ENCODE measurements at places on chromosomes 12 and 14.

GRCh38 chr14:28783664-28784063, 17.1 kb downstream of the FOXG1 start:
- DNase-seq = no peak

DNA sequence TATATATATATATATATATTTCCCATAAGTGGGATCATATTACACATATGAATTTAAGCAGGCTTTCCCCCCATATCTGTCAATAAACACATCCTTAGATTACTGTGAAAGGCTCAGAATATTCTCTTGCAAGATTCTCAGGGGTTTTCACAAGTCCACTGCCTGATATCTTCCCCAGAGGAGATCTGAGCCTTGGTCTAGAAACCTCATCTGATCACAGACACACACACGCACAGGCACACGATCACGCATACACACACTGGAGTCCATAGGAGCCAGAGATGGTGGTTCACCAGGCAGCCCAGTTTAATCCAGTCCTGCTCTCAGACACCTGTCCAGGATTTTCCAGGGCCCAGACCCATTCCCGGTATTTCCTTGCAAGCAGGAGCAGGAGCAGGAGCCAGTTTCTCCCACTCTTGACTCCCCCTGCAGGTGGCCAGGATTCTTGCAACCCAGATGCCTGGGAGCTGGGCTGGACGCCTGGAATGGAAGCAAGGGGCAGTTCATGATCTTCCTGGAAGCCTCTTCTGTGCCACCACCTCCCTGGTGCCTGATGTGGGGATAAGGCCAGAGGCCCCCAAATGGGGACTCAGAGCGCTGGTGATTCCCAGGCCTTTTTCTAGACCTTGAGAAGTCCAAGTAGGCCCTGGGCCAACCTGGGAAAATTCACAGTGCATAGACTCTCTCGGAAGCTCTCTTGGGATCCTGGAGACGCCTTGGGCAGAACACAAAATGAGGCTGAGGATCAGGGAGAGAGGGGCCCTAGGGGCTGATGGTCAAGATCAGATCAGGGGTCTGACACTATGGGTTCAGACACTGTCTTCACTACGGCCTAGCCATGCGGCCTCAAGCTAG, 16.5 kb upstream of the KRT78 start:
- peak; percentile 62 for DNase-seq

GRCh38 chr12:1343422-1343821, 251.0 kb downstream of the FBXL14 start:
- DNase-seq = no peak

DNA sequence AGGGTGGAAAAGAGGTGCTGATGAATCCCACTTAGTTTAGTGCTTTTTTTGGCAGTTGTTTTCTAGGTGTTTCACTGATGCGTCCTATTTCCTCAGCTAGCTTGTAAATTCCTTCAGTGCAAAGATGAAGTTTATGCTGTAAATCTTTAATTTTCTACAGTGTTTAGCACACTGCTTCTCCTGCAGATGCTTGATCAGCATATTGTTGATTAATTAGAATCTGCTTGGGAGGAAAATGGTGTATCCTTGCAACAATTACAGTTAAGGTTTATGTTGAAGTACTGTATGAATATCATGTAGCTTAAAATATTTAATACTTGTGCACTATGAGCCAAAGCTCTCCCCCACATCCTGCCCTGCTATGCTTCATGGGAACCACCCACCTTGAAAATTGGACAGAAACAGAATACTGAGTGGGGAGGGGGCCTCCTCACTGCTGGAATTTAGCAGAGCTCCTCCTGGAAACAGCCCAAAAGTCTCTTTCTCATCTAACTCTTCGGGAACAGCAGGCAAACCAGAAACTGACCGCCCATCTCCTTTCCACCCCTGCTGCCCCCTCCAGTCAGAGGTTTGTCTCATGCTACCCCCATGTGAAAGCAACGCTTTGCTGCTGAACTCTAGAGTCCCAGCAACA, 20.3 kb upstream of the DHRS4 start:
- DNase-seq = no peak

DNA sequence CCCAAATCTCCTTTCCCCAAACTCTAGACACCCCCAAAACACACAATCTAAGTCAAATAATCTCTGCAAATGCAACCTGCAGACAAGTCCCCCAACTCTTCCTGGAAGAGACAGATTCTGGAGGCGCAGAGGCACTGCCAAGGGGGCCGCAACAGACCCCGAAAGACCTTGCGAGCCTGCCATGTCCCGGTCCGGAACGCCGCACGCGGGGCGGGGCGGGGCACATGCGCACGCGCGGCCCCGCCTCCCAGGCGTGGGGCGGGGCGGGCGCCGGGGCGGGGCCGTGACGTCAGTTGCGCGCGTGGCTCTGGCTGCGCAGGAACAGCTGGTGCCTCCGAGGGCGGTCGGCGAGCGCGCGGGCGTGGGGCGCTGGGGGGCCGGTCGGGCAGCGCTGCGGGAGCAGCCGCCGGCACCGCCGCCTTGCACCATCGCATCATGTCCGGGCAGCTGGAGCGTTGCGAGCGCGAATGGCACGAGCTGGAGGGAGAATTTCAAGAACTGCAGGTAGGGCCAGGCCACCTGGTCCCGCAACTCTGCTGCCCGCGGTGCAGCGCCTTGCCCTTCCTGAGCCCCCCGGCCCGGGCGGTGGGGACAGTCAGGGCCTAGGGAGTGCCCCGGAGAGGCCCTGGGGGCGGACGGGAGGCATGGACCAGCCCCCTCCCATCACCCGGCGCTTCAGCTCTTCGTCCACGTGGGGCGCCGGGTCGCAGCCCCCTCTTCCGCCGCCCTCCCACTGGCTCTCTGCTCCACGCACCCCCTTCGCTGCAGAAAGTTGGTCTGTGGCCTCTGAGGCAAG, at the start of gene TMEM120B:
Gene TMEM120B (plus strand): TSS at position 292 of the 796 bp plus-strand sequence. CDS start 144 bp downstream, at position 436.
- peak; percentile 6 for DNase-seq

DNA sequence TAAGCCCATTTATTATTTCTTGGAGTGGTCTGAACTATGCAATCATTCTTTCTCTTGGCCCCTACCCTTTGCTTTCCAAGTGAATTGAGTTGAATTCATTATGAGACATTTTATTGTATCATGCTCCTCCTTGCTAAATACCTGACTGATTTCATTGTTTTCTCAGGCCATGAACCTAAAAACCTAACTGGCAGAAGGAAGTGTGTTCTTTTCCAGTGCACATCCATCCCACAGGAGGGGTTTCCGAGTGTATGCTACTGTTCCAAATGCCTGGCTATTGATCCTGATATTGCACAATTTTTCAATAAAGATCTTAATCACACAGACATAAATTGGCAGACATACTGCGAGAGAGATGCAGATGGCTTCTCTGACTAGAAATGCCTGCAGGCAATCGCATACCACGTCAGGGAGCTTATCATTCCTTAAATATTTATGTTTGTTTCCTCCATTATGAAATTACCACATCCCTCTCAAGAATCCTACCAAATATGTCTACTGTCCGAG, 162.2 kb upstream of the EGLN3 start:
- peak; percentile 75 for DNase-seq

- DNase-seq = no peak
Measured at GRCh38 chr14:105053996-105054395, 11.2 kb downstream of the GPR132 start.

GRCh38 chr12:127147724-127148123, 1119.2 kb upstream of the TMEM132C start:
- no peak for DNase-seq

GRCh38 chr12:124617615-124618014, 50.2 kb upstream of the NCOR2 start:
- no peak for DNase-seq

GRCh38 chr12:108564724-108565123, 2.3 kb downstream of the ISCU start:
- no peak for DNase-seq

- DNase-seq = no peak
Measured at GRCh38 chr12:113464852-113465719, 6.6 kb downstream of the LHX5 start.

DNA sequence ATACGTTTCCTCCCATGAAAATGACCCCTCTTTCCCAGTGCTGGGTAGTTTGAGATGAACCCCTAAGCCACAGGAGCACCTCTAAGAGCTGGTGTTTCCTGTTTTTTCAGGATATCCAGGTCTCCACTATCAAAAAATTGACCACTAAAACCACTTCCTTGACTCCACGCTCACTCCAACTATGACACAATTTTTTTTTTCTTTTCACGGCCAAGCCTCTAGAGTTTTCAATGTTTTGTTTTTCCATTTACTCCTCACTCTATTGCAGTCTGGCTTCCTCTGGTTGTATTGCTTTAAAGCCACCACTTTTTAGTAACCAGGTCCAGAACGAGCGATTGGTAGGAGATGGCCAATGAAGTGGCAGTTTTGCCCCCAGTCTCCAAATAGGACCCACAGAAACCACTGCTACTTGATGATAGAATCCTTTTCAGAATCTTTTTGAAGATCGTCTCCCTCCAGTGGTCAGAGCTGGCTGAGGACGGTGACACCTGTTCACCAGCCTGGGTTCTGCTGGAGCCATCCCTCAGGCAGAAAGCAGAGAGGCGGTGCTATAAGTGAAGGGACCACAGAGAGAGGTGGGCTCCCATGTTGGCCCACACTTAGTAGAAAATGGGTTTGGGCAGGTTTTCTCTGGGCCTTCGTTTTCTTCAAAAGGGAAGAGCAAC, 454.4 kb downstream of the VRK1 start:
- no peak for DNase-seq

- peak; percentile 13 for DNase-seq
Measured at GRCh38 chr12:26599096-26599695, 233.8 kb downstream of the ITPR2 start.

GRCh38 chr14:85010186-85010585, 519.8 kb upstream of the FLRT2 start:
- no peak for DNase-seq

DNA sequence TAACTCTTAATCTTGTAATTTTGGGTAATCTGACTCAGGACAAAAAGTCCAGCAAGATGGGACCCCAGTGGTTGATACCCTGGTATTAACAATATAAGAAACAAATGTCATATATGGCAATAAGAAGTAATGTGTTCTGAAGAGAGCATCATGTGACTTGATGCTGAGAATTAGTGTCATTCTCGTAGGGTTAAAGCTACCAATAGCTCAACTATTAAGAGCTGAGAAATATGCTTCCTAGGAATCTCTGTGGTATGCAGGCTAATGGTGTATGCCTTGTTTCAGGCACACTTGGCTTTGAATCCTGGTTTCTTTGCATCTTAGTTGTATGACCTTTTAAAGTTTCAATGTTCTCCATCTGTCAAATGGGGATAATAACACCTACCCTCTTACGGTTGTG, 9.1 kb downstream of the MYRFL start:
- DNase-seq = no peak

GRCh38 chr14:81971911-81972310, 438.3 kb upstream of the SEL1L start:
- no peak for DNase-seq

- DNase-seq = no peak
Measured at GRCh38 chr12:28568704-28569103, 378.4 kb downstream of the CCDC91 start.

GRCh38 chr12:76057326-76057725, 25.8 kb upstream of the PHLDA1 start:
- DNase-seq = no peak

DNA sequence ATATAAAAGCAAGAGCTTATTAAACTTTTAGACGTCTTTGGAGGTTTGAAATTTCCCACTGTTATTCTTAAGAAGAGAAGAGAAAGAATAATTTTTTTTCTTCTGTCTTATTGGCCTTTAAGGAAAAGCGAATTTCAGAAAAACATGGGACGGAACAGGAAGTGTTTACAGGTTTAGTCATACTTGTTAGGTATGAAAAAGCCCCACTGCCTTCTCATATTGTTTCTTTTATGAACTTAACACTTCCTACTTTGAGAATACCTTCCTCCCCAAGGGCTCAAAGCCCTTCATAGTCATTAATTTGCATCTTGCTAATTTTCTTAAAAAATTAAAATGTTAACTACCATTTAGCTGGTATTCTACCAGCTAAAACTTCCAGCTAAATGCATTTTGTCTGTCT, 82.0 kb downstream of the ETV6 start:
- DNase-seq = no peak
